Myocyte (in vitro differentiated cells): ENCODE measurements at places on chromosomes 16 and 17.

DNA sequence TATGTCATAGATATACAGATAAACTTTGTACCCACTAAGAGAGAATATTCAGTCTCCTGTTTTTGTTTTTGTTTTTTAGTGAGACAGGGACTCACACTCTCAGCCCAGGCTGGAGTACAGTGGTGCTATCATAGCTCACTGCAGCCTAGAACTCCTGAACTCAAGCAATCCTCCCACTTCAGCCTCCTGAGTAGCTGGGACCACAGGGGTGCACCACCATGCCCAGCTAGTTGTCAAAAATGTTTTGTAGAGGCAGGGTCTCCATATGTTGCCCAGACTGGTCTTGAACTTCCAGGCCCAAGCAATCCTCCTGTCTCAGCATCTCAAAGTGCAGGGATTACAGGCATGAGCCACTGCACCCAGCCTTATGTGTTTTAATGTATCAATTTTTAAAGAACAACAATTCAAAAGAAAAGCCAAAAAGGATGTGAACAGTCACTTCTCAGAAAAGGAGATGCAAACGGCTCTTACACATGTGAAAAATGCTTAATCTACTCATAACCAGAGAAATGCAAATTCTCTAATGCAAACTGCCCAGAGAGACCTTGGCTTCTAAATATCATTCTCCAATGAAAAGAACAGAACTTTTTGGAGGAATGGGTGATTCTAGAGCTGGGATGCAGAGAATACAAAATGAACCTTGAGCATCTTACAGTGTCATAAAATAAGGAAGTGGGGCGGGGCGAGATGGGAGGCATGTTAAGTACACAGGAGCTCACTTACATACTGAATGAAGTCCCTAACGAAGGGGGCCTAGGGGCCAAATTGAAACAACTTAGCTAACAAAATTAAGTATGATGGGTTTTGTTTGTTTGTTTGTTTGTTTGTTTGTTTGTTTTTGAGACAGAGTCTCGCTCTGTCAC lies 7.3 kb upstream of the CMTM3 start:
- DNase-seq, result no peak

- peak; percentile 68 for DNase-seq
These were observed at the start of gene ABHD15 for GRCh38 chr17:29566473-29567303. Gene ABHD15 (minus strand): TSS chr17:29567037. CDS start chr17:29566966, 71 bp downstream.

- no peak for DNase-seq
These were observed 41.6 kb downstream of the SHISA6 start for GRCh38 chr17:11282586-11282985.

- DNase-seq, result no peak
These were observed 14.6 kb upstream of the CDH8 start for GRCh38 chr16:62050793-62051192.

- DNase-seq, result no peak
These were observed 227.3 kb downstream of the WWOX start for GRCh38 chr16:78326731-78327130.

- DNase-seq, result no peak
These were observed 764 bp upstream of the SMURF2 start for GRCh38 chr17:64662774-64663367.
